ENCODE measurements at places on chromosomes 12 and 14.

DNA sequence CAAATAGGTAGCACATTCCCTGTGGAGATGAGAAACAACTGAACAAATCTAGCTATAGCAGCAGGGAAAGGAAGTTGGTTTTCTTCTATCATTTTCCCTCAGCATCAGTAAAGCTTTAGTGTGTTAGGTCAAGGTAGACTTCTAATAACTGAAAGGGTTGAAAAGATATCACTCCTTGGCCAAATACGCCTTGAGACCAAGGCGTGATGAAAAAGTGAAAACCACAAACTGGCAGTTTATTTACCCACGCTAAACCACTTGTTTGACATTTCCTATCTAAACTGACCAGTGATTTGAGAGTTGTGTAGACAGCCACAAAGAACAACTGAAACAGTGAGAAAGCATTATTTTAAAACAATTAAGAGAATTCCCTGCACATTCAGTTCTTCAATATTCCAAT, 99.6 kb upstream of the SOX5 start:
- DNase-seq: no peak

DNA sequence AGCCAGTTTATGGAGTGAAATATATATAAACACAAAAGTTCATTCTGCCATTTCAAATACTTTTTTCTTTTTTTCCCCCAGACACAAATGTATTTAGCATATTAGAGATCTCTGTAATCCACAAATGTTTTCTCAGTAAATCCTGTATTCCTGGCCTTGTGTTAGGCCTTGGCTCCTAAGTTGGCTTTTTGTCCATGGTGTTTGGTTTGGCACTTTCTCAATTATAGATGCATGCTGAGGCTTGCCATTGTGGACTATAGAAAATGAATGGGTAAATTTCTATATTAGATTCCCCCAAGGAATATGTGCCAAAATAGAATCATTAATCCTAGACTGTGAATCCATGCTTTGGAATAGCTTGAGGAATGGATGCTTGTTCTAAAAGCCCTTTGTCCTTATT, 17.0 kb downstream of the RIC8B start:
- DNase-seq: no peak

DNA sequence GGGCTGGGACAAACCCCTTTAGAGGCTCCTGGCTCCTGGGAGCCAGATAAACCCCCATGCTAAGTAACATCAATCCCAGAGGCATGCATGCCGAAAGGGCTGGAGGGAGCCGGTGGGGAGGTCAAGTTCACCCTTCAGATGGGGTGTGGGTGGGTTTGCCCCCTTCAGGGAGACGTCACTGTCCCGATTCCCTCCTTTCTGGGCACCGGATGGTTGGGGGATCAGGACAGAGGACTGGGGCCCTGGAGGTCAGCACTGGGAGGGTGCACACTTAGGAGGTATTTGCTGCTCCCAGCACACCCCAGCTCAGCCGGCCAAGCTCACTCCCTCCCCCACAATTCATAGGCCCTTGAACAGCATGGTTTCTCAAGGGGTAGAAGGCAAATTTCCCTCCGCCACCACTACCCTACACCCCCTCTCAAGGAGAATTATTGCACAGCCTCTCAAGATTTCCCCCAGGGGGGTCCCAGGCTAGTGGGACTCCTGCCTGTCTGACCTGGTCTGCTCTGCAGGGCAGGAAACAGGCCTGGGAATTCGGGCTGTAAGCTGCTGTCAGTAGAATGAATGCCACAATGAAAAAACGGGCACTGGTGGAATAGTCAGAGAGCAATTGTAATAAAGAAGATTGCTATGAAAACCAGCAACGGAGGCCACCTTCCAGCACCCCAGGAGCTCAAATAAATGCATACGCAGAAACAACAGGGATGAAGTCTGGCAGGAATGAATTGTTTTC, 63.5 kb downstream of the GALNT16 start:
- no peak for DNase-seq

GRCh38 chr12:106108185-106108835, 30.4 kb downstream of the NUAK1 start:
- DNase-seq: no peak

DNA sequence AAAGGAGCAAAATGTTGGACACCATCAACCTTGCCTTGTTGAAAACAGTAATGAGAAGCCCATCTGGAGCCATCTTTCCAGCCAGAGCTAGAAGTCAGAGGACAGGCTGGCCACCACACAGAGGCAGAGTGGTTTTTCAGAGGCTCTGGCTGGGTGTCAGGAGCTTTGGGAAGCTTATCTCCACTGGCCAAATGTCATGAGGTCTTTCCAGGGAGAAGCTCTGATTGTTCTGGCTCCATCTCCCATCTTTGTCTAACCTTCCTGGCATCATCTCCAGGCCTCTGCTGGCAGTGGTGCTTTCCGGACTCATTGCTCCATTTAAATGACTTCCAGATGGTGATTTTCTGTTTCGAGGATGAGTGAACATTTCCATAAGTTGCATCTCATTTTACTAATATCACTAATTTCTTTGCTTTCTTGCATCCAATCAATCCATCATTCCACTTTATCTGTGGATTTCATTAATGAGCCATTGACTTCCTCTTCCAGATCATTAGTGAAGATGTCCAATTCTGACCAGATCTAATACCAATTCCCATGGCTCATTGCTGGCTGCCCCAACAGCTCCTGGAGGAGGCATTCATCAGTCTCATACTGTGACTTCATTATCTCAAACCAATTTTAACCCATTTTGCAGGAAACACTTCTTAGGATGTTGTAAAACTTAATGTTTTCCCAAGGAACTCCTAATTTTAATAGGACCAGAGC, 35.3 kb upstream of the TMTC1 start:
- no peak for DNase-seq

DNA sequence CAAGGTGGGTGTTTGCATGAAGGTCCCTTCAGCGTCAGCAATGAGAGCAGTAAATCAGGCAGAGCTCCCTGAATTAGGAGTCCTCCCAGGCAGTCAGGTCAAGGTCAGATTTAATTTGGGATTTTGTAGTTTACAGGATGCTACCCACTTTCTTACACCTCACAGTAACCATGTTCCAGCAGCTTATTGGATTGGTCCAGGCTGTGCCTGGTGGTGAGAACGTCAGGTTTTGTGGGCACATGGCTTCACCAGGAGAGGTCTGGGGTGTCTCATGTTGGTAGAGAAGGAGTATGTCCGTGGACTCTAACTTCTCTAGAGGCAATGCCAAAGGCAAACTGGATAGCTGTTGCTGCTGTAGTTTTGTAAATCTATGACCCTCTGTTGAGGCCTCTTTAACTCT, 158.3 kb downstream of the CACNA1C start:
- no peak for DNase-seq
